ENCODE measurements at places on chromosomes 16 and 17.
A peak's percentile ranks its signal among the peaks of the same experiment; 100 is the strongest.

DNA sequence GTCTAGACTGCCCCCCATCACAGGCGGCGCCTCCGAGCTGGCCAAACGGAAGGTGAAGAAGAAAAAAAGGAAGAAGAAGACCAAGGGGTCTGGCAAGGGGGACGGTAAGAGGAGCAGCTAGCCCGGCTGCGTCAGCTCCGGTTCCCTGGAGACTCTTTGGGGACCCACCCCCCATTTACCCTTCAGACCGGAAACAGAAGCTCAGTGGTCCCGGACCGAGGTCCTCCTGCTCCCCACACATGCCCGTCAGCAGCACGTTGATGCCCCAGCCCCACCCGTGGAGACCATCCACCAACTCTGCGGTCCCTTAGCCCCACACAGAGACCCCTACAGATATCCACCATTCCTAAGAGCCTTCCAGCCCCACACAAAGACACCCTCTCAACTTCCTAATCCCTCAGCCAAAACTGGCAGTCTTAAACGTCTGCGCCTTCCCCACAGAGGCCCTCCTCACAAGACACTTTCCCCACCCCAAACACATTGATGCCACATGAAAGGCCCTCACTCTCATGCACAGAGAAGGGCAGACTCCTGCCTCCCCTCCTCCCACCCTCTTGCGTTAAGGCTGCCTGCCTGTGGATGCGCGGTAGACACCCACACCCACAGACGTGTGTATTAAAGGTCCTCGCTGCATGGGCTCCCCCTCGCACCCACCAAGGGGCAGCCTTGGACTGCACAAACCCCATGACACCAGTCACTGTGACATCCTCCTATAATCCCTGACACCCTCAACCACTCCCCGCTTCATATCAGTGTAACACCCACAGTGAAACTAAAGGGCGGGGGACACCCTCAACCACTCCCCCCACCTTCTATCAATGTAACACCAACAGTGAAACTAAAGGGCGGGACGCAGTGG lies 58.2 kb upstream of the RPH3AL start:
- DNase-seq, result peak; percentile 13

DNA sequence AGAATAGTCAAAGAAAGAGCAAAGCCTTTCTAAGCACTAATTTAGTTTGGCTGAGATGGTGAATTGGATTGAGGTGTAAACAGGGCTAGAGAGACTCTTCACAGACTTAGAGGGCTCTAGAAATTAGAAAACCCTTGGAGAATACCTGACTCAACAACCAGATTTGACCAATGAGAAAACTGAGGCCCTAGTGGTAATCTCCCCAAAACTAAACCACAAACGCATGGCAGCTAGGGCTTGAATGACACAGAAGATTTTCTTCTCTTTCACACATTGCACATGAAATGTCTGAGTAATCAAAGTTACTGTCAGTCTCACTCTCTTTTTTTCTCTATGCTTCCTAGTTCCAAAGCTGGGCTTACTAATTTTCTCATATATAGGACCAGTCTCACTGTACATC lies 314.5 kb upstream of the KCNJ16 start:
- no peak for DNase-seq

DNA sequence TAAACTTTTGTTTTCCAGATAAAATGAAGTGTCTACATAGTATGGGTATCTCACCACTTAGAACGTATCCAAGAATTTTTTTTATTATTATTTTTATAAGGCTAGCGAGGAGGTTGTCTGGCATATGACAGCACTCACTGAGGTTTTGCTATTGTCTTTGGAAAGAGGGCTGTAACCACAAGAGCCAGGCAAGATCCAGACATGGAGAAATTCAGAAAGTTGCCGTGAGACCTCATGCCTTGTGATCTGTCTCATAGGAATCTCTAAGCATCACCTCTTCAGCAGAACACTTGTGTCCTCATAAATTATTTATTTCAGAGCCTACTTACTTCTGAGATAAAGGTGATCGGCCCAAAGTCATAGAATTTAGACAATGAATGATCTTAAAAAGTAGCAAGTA lies 410.8 kb downstream of the CDH11 start:
- no peak for DNase-seq

DNA sequence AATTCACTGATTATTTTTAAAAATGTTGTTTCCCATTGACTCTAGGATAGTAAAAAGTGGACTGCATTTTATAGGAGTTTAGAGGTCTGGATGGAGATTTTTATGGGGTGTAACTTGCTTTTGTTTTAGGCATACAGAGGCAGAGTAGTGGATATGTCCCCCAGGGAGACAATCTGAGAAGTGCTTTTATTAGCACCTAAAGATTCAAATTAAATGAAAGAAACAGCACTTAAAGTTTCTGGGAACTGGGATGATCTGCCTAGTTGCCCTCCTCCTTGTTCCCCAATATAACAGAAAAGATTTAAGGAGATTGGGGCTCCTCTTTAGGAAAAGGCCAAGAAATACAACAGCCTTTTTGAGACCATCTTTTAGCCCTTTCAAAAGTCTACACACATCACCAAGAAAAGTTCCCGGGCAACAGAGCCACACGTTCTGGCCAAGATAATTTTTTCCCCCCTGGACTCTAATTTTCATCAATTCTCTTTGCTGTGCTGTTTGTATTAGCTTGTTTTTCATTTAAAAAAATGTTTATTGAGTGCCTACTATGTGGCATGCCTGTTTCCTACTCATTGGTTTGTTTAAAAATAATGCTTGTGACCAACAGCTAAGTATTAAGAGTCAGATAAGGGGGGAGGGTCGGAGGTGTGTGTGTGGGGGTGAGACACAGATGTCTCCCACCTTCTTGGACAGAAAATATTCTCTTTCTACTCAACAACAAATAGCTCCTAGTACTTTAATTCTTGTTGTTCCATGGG lies 2.5 kb upstream of the IGF2BP1 start:
- no peak for DNase-seq

DNA sequence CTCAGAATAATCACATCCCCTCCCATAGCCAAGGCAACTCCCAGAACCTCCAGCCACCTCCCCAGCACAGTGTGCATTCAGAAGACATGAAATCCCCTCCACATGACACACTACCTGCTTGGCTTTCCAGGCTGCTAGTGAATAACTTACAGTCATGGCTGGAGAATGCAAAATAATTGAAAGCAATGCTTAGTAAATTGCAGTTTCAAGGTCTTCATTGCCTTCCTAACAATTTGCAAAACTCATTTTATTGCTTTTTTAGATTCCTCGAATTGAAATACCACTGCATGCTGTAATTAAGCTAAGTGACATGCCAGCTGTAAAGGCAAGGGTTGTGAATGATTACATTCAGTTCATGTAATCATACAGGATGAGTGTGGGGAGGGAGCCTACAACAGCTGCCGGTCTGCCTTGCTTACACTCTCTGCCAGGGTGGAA lies 29.0 kb upstream of the HOXB13 start:
- DNase-seq, result no peak

- DNase-seq, result no peak
Observed at GRCh38 chr17:31249835-31250141, 47.3 kb downstream of the OMG start.

DNA sequence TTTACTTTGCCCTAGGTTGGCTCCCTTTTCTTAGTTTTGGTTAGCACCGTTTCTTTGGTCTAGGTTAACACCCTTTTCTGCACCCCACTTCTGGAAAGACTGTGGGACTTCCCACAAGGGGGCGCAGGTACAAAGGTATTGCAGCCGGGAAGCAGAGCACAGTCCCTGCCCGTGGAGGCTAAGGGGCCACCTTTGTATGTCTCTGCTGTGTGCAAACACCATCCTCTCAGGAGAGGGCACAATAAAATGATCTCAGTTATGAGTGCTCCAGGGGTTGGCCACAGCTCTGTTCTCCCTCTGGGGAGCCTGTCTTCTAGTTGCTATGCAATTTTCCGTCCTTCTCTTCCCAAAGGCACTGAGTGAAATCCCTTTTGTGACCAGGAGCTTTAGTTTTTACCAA lies 28.4 kb upstream of the TMC5 start:
- DNase-seq, result no peak

GRCh38 chr17:9666461-9667050 lies 21.2 kb downstream of the USP43 start:
- no peak for DNase-seq

DNA sequence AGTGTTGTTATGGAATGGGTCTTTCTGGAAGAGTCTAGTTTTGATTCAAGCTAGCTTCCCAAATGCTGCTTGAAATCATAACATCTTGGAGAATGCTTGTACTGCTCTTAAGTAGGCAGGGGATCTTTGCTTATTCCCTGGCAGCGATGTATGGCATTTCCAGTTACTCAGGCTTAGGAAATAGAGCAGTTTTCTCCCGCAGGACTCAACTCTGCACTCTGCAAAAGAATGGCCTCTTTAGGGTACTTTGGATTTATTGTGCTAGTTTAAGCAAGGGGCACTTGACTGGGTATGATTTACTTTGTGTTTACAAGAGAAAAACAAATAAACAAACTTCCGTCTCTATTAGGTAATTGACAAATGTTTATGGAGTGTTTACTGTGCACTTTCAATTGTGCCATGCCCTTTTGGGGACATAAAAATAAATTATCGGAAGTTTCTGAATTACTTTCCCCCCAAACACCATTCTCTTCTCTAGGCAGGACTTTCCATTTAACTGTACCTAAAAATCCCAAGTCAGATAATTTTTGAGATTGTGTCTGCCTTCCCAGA lies 164.0 kb downstream of the MAP2K6 start:
- DNase-seq, result no peak

- no peak for DNase-seq
Observed at GRCh38 chr17:51706093-51706492, 445.7 kb downstream of the UTP18 start.

- no peak for DNase-seq
Observed at GRCh38 chr17:77848257-77848656, 110.2 kb upstream of the TNRC6C start.

Measured in kidney capillary endothelial cell (primary cell).